Activated B cell treated with CpG ODN at 0.5 μM for 24 hours (primary cell): ENCODE measurements at places on chromosomes 11 and 22. TPM values are rescaled to one million over a fixed set of nuclear protein-coding genes. Genes with fewer than 3 reads are reported as not detected.

The MMP12 gene
- not detected in 2 replicates for total RNA-seq

DNA sequence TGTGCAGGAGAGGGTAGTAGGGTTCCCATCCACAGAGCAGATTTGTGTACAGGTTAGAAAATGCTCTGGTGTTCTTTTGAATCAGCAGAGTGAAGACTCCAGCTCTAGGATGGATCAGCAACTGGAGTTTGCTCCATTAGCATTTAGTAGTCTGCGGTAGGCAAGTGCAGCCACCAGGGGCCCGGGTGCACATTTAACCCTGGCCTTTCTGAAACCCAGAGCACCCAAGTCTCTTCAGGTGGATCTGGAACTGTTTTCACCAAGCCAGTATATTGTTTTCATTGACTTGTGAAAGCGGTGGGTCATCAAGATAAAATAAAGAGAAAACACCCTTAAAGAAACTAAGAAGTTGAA, 100.8 kb upstream of the CLPB start:
- no peak for DNase-seq

The DGAT2 gene
- total RNA-seq = 6.9 and 7.9 TPM in 2 replicates

The OR51A7 gene
- not detected in 2 replicates for total RNA-seq

The CD3E gene
- total RNA-seq = 0.59 and 0.95 TPM in 2 replicates

- no peak for DNase-seq
Observed at GRCh38 chr11:35237860-35238715, 99.1 kb downstream of the CD44 start.

DNA sequence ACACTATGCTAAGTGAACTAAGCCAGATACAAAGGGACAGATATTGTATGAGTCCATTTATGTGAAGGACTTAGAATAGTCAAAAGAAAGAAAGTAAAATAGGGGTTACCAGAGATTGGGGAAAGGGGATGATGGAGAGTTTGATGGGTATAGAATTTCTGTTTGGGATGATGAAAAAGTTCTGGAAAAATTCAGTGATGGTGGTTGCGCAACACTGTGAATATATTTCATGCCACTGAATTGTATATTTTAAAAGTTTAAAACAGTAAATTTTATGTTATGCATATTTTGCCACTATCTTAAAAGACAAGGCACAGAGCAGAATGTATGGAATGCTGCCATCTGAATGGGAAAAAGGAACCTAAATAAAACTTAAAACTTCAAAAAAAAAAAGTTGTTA, 29.2 kb downstream of the TESMIN start:
- DNase-seq = no peak

The SEC14L2 gene
- total RNA-seq = 0.40 and 0.42 TPM in 2 replicates

DNA sequence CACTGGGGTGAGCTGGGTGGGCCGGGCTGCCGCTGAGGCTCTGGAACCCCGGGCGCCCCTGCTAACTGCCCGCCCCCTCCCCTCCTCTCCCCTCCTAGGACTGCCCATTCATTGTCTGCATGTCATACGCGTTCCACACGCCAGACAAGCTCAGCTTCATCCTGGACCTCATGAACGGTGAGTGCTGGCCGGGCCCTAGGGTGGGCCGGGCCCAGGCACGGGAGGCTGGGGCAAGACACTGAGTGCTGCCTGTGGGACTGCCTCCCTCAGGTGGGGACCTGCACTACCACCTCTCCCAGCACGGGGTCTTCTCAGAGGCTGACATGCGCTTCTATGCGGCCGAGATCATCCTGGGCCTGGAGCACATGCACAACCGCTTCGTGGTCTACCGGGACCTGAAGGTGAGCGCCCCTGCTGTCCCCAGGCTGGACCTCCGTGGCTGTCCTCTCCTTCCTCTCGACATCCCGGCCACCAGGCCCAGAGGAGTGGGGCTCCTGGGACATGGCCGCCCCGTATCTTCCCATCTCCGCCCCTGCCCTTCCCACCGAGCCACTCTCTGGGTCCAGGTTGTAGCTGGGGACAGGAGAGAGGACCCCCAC, 7.5 kb upstream of the ANKRD13D start:
- DNase-seq = no peak

- DNase-seq = no peak
Observed at GRCh38 chr11:61510974-61511373, 2.4 kb downstream of the LRRC10B start.

DNA sequence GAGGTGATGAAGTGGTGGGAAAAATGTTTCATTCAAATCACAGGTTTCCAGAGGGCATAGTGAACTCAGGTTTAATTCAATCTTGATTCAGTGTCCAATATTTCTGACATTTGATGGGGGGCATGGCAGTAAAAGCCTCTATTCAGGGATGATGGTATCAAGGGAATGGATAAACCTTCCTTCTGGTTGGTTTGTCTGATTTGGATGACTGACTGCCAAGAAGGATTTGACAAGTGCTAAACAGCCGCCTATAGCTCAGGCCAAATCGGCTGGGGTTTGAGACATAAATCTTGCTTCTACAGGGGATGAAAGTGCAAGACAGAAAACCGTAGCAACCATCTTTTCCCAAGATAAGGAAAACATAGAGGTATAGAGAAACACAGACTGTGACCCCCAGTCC, 121.8 kb upstream of the C11orf87 start:
- no peak for DNase-seq

GRCh38 chr22:40198733-40199132, 21.0 kb downstream of the TNRC6B start:
- DNase-seq = no peak

The FEN1 gene
- 23.9 and 25.4 TPM in 2 replicates for total RNA-seq

DNA sequence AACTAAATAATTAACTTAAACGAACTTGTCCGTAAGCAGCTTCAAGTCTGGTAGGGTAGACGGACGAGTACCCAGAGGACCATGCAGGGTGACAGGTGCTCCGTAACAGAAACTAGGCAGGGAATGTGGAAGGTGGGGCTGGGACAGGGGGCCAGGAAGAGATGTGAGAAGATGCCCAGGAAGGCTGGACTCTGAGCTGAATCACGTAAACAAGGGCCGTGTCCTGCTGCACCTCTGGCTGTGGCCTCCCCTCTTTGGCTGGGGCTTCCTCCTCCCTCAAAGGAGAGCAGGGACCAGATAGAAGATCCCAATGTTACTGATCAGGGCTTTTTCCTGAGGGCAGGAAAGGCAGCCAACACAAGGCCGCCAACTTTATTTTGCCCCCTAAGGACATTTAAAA, 47.9 kb downstream of the PACSIN2 start:
- no peak for DNase-seq

- DNase-seq = no peak
Observed at GRCh38 chr11:130112071-130112830, 42.6 kb downstream of the APLP2 start.

- no peak for DNase-seq
Observed at GRCh38 chr11:92751594-92751993, 217.9 kb upstream of the MTNR1B start.

- DNase-seq = no peak
Observed at GRCh38 chr22:38137876-38138687, 27.6 kb upstream of the BAIAP2L2 start.

DNA sequence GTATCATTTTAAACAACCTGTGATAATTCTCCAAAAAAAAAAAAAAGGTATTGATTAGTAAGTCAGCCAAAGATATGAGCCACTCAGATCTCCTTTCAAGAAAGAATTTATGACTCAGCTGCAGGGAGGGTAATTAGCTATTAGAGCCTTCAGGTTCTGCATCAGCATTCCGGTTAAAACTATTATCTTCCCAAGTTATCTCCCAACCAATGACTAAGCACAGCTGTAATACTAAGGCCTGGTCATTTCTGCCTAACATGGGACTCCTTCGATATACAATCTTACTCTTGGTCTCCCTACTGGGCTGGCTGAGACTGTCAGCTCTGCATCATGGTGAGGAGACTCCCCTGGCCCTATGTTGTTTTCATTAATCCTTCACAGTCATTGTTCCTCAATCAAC, 60.4 kb downstream of the SBF2 start:
- no peak for DNase-seq

The IL10RA gene
- total RNA-seq = 303 and 350 TPM in 2 replicates

The UPK3A gene
- 1.4 and 1.6 TPM in 2 replicates for total RNA-seq

DNA sequence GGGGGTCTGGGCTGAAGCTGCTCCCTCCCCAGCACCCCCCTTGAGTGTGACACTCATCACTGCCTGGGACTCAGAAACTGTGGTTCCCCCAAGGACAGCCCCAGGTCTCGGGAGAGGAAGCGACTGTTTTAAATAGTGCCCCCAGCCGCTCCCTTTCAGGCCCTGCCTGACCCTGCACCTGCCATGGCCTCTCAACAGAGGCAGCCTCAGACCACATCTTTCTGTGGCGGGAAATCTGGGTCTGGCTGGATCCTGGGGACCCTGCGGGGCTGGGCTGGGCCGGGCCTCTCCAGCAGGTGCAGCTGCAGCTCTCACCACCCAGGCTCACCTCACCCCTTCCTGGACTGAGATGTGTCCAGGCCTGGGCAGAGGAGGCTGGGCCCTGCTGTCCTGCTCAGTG, 3.7 kb upstream of the IGLL1 start:
- no peak for DNase-seq

GRCh38 chr22:24435861-24436371, 8.5 kb downstream of the ADORA2A start:
- DNase-seq = no peak

DNA sequence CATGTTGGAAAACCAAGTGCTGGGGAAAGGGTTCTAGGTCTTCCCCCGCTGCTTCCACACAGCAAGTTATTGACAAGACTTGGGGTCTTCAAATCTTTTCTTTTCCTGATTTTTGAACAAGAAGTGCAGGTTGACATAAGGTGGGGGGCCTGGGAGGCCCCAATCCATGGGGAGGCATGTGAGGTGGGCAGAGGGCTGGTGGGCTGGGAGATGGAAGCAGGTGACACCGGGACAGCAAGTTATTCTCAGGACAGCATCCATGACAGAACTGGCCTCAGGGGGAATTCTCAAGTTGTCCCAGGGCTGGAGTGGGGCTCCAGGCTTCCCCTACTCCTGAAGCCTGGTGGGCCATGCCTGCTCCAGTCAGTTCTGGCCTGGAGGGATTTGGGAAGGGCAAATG, 5.5 kb downstream of the FGF19 start:
- DNase-seq = no peak

DNA sequence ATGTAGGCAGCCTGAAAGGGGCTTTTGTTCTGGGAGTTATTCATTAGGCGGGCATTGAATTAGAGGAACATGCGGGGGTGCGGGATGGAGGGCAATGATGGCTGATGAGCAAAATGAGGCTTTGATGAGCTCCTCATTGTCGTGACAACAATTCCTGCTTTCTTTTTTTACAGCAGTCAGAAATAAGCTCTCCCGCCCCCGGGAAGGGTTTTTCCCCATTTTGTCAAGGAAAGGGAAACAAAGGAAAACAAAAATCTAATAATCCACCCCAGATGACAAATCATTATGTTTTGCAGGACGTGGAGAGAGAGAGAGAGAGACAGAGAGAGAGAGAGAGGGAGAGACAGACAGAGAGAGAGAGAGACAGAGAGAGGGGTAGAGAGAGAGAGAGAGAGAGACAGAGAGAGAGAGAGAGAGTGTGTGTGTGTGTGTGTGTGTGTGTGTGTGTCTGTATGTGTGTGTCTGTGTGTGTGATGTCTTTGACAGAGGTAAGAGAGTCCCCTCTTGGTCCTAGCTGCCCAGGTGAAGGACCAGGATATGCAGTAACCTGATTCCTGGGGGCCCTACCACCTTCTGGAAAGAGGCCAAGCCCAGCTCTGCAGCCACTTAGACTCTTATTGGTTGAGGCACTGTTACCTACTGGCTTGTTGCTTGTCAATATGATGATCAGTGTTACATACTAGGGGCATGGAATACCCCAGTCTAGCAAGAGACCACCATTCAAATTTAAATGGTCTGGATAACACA, 46.7 kb upstream of the PARVA start:
- no peak for DNase-seq

DNA sequence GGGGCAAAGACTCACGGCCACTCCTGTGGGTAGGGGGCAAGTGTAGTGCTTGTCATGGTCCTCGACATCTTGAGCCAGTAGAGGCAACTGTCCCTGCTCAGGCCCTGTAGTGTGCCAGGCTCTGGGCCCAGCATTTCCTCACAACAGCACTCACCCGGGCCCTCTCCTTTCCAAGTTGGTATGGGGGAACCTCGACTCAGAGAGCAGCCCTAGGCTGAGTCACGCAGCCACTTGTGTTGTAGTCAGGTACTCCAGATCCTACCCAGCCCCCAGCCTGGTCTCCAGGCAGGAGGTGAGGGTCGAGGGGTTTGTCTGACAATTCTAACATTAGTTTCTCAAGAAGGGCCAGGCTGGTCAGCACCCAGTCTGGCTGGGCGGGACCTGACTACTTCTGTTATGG, 4.1 kb downstream of the RELT start:
- DNase-seq = no peak

The POU2AF2 gene
- not detected in 2 replicates for total RNA-seq

DNA sequence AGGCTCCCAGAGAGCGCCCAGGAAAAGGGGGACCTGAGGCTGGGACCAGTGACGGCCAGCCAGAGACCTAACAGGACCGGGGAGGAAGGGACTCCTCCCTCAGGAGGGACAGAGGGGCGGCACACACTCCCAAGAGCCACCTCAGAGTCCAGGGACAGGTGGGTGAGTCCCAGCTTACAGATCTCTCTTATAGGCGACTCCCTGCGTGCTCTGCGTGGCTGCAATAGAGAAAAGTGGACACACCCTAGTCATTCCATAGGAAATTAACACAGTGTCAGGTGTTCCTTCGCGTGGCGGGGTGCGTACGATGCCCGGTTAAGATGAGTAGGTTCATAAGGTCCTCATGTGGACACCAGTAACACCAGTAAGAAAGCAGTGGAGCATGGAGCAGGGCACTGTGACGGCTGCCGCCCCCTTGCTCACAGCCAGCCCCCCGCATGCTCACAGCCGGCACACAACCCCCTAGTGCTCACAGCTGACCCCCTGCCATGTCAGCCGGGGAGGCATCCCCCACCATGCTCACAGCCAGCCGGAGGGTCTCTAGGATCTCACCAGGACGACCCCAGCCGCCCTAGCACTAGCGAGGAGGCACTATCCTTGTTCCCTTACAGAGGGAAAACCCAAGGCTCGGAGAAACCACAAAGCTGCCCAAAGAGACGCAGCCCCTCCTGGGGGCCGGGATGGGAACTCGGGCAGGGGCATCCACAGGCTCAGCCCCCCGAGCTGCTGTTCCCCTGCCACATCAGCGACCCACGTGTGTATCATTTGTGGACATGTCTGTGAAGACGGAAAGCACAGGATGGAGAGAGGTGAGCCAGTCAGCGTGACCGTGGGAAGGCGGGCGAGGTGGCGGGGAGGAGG, 426.8 kb downstream of the TBC1D22A start:
- DNase-seq = peak; percentile 3

The OR52N4 gene
- 1.1 and 2.2 TPM in 2 replicates for total RNA-seq

- no peak for DNase-seq
Observed at GRCh38 chr11:5701055-5701577, 11.5 kb downstream of the TRIM22 start.

DNA sequence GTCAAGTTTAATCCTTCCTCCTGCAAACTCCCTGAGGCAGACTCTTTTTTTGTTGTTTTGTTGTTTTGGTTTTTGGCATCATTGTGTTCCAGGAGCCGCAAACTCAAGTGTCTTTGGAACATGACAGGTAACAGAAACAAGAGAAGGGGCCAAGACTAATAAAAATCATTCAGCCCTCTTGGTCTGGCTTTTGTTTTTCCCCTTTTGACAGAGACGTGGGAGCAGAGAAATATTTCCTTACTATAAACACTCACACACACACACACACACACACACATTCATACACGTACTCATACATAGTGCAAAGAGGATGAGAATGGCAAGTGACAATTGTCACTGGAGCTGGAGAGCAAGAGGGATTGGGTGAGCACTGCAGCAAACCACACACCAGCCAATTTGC, 10.4 kb upstream of the ASPHD2 start:
- no peak for DNase-seq
